ENCODE measurements at places on chromosomes 7 and 10.

GRCh38 chr10:6023661-6024333, 38.4 kb downstream of the IL2RA start:
- DNase-seq = no peak

DNA sequence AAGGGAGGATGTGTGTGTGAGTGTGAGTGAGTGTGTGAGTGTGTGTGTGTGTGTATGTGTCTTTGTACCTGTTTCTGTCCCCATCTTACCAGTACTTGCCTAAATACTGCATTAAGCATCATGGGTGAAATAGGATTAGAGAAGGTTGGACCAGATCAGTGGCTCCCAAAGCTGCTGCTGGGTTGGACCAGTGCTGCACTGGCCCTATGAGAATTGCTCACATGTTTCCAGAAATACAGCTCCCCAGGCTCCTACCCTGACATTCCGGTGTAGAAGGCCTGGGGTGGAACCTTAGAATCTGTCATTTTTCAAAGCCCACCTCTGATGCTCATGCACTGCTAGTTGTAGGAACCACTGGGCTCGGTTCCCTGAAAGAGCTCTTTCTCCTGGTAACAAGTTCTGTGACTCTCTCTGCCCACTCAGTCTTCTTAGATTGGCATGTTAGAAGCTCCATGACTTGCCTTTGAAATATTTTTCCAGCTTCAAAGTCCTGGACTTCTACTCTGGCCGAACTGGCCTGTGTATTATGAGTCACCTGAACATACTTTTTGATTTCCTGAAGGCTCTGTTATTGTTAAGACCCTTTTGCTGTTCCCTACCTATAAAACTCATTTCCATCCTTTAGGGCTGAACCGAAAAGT, 224.7 kb downstream of the CUX1 start:
- no peak for DNase-seq

DNA sequence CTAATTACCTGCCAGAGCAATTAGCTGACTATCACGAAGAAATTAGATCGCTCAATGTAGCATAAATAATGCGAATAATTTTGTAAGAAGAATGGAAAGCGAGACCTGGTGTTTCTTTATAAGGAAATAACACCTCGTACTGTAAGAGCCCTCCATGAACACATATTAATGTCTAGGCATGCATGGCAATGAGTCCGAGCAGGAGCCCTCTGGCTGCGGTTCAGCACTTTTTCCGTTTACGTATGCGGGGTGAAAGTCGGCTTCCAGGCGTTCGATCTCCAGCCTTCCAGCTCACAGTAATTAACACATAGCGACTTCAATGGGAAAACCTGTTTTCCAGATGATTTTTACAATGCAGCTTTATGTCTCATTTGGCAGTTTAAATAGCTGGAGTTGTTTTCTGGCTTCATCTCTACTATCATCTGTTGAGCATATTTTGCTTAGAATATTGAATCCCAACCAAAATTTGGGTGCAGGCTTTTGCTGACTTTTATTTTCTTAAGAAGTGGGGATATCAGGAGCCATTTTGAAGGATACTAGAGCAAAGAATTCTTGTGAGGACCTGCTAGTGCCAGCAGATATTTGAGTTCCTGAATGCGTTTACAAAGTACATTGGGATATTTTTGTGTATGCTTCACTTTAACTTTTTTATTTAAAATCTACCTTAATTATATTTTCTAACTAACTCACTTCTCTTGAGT, 7.2 kb upstream of the SP8 start:
- no peak for DNase-seq

- DNase-seq = no peak
These were observed 217.2 kb downstream of the TWIST1 start for GRCh38 chr7:18900236-18900635.

DNA sequence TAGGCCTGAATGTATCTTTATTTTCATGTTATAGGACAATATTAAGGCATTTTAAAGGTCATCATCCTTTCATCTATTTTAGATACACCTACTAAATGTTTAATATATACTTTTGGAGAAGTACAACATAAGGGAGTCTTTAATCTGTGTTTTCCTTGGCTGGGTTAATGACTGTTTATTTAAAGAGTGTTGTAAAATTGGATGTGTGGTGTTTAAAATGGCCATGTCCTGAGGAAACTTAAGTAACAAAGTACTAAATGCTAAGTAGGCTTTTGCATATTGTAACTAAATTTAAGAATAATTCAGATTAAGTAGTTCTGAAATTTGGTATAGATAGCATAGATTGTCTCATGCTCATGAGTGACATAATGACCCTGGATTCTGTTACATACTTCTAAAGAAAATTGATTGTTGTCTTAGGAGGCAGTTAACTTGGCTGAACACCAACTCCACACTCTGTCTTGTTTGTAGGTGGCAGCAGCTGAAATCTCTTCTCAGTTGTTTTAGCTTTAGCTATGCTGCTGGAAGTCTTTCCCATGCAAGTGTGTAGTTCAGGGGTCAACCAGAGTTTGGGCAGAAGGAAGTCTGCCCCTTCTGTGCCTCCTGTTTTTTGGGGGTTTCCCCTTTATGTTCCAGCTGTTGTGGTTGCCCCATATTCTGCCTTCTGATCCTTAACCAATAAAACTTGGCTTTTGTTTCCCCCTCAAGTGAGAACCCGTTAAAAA, 29.2 kb downstream of the DLD start:
- DNase-seq = no peak

DNA sequence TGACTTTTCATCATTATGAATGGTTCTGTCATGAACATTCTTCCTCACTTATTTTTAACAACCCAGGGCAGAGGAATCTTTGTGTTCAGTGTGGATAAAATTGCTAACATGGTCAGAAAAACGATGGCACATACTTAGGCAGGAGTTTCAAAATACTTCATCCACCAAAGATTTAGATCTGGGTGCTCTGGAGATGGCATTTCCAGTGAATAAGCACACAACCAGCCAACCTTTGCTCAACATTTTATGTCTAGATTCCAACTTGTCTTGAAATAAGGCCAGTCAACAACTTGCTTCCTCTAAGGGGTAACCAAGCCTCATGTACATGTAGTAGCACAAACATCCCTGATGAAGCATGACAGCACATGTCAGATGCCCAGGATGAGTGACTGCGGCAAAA, 33.4 kb upstream of the ADRB1 start:
- DNase-seq = no peak

DNA sequence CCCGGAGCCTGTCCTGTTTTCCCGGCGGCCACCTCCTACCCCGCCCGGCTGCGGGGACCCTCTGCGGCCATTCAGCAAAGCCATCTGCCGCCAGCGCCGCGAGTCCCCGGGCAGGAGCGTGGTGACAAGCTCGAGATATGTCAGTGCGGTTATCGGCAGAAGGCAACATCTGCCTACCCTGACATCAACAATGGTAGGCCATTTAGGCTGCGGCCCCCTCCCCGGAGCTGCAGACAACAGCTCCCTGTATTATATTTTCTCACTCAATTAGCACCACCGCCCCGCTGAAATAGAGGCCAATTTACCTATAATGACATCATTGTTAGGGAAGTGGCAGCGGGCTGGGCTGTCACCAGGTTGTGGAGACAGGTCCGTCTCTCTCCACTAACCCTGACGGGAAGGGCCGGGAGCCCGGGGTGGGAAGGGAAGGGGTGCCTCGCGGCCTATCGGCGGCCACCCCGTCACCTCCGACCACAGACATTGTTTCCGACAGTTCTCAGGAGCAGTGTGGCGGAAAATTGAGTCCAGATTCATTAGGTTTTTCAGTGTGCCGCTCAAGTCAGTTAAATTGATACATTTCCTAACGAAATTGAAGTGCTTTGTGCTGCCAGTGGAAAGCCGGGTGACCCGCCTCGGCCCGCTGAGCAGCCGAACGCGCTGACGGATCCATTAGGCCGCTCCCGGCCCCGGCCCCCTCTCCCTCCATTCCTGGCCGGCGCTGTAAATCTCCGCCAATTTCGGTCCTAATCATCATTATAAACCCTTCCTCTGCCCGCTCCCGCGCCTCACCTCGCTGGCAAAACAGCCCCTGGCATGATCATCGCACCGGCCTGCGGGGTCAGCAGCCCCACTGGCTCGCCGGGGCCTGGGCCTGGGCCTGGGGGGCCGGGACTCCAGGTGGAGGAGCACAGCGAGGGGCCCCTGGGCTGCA, 43.0 kb downstream of the UNCX start:
- no peak for DNase-seq

DNA sequence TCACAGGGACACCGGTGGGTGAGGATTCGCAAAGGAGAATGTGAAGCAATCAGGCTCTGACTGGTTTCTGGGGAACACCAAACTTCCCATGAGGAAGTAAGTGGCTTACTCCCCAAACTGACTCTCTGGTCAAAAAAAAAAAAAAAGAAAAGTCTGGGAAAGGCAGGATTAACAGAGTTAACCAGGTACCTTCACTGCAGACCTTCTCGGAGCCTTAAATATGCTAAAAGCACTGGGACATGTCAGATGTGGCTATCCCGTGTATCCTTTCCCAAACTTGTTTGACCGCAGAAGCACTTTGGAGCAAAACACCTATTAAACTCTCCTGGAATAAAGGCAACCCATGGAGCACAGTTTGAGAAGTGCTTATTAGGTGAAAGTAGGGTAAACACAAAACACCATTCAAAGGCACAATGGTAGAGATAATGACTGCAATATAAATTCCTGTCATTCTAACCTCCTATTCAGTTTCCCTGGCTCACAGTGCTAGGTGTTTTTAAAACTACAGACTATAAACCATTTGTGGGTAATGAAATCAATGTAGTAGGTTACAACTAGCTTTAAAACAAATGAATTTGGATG, 44.1 kb upstream of the MXI1 start:
- no peak for DNase-seq

DNA sequence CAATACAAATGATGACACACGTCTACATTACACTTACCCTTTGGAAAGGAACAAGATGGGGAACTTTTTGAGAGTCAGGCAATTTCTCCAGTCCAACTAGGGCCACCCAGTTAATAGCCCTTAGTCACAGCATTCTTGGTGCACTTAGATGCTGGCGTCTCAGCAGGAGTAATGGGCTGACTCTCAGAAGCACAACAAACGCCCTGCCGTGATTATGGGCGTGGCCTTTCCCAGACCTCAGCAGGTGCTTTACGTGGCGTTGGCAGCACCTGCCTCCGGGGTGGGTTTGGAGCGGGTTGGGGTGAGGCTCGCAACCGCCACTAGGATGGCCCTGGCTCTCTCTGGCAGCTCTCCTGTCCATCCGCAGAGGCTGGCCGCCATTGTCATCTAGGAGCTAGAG, 147.6 kb upstream of the SHH start:
- DNase-seq = no peak

DNA sequence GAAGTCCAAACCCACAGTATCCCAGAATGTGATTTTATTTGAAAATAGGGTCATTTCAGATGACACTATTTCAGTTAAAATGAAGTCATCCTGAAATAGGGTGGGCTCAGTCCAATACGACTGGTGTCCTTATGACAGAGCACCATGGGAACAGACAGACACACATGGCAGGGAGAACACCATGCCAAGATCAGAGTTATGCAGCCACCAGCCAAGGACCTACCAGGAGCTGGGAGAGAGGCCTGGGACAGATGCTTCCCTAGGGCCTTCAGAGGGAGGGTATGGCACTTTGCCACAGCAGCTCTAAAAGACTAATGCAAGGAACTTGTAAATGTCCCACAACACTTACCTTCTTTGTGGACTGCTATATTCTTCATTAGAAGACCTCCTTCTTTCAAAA, 226.5 kb downstream of the NEBL start:
- no peak for DNase-seq

GRCh38 chr7:36473454-36474282, 84.0 kb downstream of the ANLN start:
- no peak for DNase-seq

- DNase-seq = peak; percentile 27
These were observed 37.0 kb upstream of the PDCD4 start for GRCh38 chr10:110834629-110835301.

- no peak for DNase-seq
These were observed at the start of gene TMEM225B for GRCh38 chr7:99597762-99598501. Gene TMEM225B (plus strand): TSS chr7:99598267. CDS start chr7:99604389, 6,122 bp downstream.

GRCh38 chr7:50978633-50979215, 196.0 kb upstream of the GRB10 start:
- DNase-seq = no peak

- DNase-seq = no peak
These were observed 186.0 kb downstream of the KIF20B start for GRCh38 chr10:89887406-89887805.

GRCh38 chr7:18788026-18788425, 292.5 kb downstream of the HDAC9 start:
- DNase-seq = no peak

DNA sequence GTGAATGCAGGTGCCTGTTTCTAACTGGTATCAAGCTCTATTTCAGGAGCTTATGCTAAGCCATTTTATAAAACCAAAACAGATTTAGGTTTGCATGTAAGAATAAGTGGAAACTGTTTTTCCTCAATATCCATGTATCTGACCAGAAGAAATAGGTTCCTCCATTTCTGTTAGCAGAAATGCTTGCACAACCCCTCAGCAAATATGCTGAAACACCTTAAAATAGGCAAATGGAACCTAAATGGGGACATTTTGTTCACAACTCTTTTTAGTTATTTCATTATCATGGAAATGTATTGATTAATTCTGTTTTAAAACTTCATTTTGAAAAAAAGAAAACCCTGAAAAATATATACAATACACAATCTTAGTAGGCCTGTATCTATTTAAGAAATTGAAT, 8.9 kb upstream of the EEPD1 start:
- DNase-seq = no peak

DNA sequence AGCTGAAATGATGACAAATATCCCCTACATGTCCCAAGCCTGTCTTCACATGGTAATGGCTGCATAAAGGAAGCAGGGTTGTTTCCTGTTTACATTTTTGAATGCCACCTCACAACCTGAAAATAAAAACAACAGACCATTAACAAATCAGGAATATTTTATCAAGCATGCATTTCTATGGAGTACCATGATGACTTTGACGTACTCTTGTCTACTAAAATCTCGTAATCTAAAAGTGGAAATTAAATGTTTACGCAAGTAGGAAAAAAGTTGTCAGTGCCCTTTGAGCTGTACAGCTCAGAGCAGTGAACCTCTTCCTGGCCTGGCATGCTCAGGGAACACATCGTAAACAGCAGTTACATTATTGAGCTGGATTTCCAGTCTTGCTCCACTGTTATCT, 194.1 kb downstream of the INHBA start:
- DNase-seq = no peak

- DNase-seq = no peak
These were observed 41.7 kb downstream of the DNAJC1 start for GRCh38 chr10:21961847-21962246.

DNA sequence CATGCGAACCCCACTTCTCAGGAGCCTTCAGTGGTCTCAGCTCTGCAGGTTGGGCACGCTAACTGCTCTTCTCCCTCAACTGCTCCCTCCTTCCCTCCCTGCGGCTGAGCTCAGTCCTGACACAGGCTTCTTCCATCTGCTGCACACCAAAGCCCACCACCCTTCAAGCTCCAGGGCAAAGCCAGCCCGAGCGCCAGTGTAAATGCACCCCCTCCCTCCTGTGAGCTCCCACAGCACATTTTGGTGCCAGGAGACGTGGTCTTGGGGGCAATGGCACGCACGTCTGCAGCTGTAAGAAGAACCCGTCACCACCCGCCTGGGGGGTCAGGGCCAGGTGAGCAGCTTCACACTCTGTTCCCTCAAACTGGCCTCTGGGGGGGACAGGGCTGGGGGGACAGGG, 15.9 kb downstream of the VIPR2 start:
- no peak for DNase-seq

GRCh38 chr7:4998910-4999309, 39.9 kb upstream of the MMD2 start:
- DNase-seq = no peak
